ENCODE measurements at places on chromosomes 7 and 10.

DNA sequence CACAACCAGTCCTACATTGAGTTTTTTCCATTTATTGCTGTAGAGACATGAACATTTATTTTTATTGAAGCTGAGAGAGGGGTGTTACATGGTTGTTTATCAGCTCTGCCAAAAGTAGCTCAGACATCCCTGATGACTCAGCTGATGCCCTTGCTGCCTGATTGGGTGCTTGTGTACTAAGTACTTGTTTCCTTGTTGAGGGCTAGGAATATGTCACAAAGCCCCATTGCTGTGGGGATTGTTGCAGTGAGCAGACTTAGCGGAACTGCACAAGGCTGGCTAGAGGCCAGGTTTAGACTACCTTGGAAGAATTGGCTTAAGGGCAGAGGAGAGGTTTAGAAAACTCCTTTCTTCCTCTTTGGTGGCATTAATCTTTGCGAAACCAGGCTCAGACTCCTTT, 110.6 kb downstream of the AUTS2 start:
- DNase-seq = peak; percentile 32

DNA sequence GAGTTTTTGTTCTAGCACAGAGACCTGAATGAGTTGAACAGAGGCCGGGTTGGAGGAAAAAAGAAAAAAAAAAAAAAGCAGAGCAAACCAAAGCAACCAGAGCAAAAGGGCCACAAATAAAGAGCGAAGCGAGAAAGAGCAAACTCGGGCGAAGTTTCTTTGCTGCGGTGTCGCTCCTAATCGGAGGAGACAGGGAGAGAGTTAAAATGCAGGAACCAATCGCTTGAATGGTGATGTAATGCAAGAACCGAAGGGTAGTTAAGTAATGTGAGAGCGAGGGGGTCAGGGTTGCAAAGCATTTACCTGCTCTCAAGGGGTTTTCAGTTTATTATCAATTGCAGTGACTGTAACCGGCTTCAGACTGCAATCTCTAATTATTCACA, 271.7 kb downstream of the TRIL start:
- peak; percentile 19 for DNase-seq

DNA sequence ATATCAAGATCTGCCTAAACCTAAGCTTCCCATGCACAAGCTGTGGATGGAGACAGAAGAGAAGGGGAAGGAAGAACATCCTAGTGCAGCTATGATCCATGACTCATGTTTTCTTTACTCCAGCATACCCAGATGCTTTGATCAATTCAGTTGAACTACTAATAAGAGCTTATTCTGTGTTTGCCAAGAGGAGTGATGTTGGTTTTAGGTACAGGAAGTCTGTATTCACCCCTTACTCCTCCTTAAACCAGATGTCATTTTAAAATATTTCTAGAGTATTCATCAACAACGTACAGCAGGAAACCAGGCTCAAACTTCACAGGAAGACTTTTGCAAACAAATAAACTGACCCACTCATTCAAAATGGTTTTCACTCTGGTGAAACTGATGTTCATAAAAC, 29.2 kb downstream of the PANK1 start:
- DNase-seq = no peak

- DNase-seq = no peak
Observed at GRCh38 chr10:69747179-69747578, 54.5 kb upstream of the COL13A1 start.

DNA sequence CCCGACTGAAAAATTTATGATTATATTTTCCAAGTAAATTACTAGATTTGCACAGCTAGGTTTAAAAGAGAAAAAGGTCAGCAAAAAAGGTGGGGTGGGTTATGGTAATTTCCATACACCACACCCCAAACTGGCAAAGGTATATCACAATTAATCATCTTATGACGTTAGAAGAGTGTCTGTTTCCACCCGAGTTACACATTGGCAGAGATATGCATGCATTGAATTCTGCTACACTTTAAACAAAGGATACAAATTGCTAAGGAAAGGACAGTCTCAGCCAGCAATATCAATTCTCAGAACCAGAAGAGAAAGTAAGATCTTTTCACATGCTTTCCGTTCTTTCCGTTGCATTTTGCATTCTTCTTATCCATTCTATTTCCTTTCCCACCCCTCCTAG, 843.3 kb downstream of the GATA3 start:
- DNase-seq = no peak

GRCh38 chr10:679556-679955, 9.9 kb downstream of the DIP2C start:
- DNase-seq = no peak

DNA sequence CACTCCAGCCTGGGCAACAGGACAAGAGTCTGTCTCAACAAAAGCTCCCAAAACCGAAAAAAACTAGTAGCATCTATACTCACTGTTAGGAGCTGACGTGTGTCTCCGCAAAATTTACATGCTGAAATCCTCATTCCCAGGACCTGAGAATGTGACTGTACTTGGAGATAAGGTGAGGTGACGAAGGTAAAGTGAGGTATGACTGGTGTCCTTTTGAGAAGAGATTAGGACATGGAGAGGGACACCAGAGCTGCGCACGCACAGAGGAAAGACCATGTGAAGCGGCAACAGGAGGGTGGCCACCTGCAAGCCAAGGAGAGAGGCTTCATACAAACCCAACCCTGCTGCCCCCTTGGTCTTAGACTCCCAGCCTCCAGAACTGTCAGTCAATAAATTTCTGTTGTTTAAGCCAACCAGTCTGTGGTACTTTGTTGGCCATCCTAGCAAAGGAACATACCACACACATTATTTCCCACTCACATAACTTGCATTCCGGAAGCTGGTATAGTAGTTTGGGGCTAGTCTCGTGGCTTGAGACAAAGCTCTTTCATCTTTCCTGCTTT, 1154.0 kb upstream of the CELF2 start:
- DNase-seq = no peak

Measured in suppressor macrophage (primary cell).